ENCODE measurements at places on chromosomes 4 and X.
A peak's percentile ranks its signal among the peaks of the same experiment; 100 is the strongest.

DNA sequence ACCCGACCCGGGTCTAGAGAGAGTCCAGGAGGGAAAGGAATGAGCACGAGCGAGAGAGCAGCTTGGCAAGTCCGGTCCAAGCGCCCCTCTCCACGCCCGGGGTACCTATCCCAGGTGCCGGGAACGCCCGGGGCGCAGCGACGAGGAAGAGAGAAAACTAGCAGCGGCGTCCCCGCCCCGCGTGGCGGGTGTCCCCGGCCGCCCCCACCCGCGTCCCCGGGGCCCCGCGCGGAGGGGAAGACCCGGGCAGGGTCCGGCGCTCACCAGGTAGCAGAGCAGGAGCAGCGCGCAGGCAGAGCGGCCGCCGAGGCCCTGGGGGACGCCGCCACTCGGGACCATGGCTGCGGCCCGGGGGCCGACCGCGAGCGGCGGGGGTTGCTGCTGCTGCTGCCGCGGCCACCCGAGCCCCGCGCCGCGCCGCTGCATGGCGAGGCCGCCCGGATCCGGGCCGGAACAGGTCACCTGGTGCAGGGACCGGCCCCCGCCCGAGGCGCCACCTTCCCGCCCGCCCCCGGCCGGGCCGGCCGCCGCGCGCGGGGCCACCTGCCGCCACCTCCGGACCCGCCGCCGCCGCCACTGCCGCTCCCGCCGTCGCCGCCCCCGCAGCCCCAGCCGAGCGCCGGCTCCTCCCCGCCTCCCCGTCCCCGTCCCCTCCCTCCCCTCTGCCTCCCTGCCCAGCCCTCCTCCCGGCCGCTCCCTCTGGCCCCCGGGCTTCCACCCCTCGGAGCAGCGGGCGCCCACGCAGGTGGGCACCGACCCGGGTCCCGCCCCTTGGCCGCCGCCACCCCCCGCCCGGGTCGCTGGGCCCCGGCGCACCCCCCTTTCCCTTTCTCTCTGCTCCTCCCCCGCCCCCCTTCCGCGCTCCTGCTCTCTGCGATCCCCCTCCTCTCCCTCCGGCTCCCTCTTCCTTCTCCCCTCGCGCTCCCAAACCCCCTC lies at the start of gene SEL1L3:
Gene SEL1L3, minus strand, starts transcription at position 578 of the 936 bp plus-strand sequence. Its CDS starts 152 bp downstream, at position 426.
- DNase-seq = peak; percentile 73

GRCh38 chr4:176575141-176575730 lies 217.5 kb downstream of the VEGFC start:
- no peak for DNase-seq

GRCh38 chr4:11564021-11564420 lies 135.3 kb upstream of the HS3ST1 start:
- DNase-seq = no peak

GRCh38 chr4:94290245-94290644 lies 52.4 kb downstream of the HPGDS start:
- no peak for DNase-seq

DNA sequence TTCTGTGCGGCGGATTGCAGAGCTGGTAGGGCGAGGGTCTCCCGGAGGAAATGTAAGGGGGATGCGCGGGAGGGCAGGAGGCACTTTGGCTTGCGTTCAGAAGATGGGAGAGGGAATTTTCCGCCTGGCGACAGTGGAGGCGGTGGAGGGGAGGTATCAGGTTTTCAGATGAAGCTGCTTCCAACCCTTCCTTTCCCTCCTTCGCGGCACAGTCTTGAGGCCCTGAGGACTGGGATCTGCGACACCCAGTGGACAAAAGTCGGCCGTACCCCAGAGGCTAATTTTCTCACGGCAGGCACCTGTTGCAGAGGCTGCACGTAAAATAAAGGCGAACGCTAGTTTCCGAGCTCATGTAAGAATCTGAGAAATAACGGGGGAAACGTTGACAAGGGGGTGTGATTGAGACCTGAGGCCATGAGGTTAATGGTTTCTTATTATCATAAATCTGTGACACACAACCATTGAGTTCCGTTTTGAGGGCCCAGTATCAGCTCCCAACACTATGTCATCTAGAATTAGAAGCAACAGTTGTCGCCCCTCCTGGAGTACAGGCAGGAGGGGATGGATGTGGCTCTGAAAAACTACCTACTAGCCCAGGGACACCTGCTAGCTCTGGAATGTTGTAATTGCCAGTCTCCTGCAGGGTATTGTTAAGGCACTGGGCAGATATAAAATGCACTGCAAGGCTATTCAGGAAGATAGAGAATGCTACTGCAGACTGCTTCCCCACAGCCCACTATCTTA lies 1.1 kb downstream of the ZCCHC18 start:
- no peak for DNase-seq

DNA sequence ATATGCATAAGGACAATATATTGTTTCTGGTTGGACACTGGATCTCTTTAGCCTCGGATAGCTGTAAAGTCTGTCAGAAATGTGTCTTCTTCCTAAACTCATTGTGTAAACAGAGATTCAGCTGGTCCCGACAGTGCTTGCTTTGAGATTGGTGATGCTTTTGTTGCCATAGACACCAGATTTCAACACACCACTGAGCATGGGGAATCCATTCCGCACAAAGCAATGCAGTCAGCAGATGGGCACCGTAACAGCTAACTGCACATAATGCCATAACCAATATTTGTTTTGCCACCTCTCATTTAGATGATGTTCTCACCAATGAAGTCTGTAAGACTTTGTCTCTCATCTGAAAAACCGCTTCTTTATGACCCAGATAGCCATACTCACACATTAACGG lies 33.3 kb upstream of the FAM47C start:
- DNase-seq = no peak

Measured in type B pancreatic cell (in vitro differentiated cells).